ENCODE measurements at places on chromosomes 4 and X.

DNA sequence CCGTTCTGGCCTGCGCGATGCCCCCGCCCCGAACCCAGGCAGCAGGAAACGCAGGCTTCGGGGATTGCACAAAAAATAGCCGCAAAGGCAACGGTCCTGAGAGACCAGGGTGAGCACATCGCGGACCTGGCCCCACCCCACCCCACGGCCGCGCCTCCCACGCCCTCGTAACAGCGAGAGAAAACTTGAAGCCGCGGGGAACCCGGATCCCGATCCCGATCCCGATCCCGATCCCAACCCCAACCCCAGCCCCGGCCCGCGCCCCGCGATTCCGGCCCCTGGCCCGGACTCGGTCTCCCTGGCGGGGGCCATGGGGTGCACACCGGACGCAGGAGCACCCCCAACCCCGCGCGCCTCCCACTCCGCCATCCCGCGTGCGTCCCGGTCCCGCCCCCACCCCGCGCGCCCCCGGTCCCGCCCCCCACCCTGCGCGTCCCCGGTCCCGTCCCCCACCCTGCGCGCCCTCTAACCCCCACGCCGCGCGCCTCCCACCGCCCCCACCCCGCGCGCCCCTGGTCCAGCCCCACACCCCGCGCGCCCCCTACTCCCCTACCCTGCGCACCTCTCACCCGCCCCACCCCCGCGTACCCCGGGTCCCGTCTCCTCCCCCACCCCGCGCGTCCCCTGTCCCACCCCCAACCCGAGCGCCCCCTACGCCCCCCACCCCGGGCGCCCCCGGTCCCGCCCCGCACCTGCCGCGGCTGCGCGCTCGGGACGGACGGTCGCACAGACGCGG lies 29.0 kb downstream of the NOP14 start:
- no peak for DNase-seq

- no peak for DNase-seq
Observed at GRCh38 chr4:127783026-127783769, 1.1 kb downstream of the HSPA4L start.

GRCh38 chr4:8316251-8316771 lies 46.8 kb downstream of the HTRA3 start:
- no peak for DNase-seq

DNA sequence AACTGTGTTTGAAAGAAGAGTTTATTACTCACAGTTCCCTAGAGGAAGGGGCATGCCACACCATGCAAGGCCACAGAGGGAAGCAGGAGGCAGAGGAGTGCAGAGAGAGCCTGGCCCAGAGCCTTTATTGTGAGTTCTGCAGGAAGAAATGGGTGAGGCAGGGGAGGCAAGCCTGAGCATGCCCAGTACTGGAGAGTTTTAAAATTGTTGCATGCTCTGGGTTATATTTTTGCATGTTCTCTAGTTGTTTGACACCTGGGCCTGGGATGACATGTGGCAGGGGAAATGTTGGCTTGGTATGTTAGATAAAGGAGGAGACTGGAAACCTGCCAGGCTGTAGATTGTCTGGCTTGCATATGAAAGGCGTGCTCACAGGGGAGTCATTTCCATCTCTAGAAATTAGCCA lies 19.7 kb upstream of the CRMP1 start:
- DNase-seq, result no peak

GRCh38 chr4:124181039-124181438 lies 531.5 kb downstream of the ANKRD50 start:
- DNase-seq, result no peak

DNA sequence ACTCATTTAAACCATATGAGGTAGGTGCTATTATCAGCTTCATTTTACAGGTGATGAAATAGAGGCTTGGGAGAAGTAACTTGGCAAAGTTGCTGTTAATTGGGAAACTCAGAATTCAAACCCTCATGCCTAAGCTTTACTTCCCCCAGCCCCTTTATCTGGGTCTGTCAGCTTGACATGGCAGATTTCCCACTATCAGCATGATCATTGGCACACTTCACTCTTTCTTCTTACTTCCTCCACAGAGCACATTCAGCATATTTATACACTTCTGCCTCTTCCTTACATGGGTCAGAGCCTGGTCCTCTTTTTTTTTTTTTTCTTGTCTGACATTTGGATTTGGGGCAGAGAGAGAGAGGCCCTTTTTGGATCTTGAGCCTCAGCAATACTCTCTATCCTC lies 56.5 kb upstream of the ARX start:
- DNase-seq, result no peak

- DNase-seq, result no peak
Observed at GRCh38 chr4:153530284-153530999, 64.3 kb downstream of the TMEM131L start.

Measured in GM12878 (cell line).